ENCODE measurements at places on chromosomes 2 and 18. TPM values are rescaled to one million over a fixed set of nuclear protein-coding genes. Genes with fewer than 3 reads are reported as not detected.

SIX3 gene
- total RNA-seq, result 1.2 TPM

DNA sequence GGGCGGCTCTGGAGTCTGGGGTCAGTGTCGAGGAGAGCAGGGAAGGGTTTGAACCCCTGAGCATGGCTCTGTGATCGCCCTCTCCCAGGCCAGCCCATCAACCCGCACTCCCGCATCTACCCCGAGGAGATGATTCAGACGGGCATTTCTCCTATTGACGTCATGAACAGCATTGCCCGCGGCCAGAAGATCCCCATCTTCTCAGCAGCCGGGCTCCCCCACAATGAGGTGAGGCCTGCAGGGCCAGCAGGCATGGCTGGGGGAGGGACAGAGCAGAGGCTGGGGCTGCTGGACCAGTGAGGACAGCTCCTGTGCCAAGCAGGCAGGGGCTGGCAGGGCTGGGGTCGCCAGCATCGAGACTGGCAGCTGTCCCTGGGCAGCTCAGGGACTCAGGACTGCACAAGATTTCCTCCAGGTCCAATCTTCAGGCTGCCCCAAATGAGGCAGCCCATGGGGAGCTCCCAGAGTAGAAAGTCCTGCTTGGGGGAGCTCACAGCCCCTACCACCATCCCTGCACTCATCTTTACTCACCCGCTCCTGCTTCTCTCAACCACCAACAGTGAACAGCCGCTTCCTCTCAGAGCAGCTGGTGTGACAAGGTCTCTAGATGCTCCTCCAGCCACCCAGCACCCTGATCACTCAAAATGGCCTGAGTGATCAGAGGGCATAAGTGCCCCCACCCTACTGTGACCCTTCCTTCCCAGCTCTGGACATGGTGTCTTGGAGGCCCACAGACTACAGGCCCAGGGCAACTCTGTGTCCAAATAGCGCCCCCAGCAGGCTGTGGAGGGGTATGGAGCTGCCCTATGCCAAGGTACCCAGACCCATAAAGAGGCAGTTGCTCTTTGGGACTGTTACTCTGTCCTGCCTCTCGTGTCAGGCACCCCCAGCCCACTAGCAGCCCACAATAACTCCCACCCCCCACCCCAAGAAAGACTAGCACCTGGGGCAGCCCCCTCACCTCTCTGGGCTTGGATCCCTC lies 18.3 kb upstream of the ANKRD53 start:
- no peak for DNase-seq

RTP5 gene
- 2.4 TPM for total RNA-seq

GRCh38 chr18:45752681-45753080 lies 28.7 kb downstream of the SLC14A1 start:
- DNase-seq, result no peak

MARCHF4 gene
- total RNA-seq, result 8.2 TPM
